NK-92 treated with Interleukin-12 subunit alpha and Interleukin-12 subunit beta, amount 100 ng/mL, for 24 hours (cell line): ENCODE measurements at places on chromosomes 4 and X.
A peak's percentile ranks its signal among the peaks of the same experiment; 100 is the strongest.

GRCh38 chr4:56655627-56656345 is 25.3 kb downstream of the HOPX start:
- peak; percentile 36 for DNase-seq

GRCh38 chr4:32789026-32789608 is 2068.9 kb downstream of the PCDH7 start:
- DNase-seq, result no peak

DNA sequence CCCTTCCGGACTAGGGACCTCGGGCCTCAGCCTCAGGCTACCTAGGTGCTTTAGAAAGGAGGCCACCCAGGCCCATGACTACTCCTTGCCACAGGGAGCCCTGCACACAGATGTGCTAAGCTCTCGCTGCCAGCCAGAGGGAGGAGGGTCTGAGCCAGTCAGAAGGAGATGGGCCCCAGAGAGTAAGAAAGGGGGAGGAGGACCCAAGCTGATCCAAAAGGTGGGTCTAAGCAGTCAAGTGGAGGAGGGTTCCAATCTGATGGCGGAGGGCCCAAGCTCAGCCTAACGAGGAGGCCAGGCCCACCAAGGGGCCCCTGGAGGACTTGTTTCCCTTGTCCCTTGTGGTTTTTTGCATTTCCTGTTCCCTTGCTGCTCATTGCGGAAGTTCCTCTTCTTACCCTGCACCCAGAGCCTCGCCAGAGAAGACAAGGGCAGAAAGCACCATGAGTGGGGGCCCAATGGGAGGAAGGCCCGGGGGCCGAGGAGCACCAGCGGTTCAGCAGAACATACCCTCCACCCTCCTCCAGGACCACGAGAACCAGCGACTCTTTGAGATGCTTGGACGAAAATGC is at the start of gene WAS:
WAS (plus strand) TSS at position 389 of the 572 bp plus-strand sequence; CDS start at position 444, 55 bp downstream.
- peak; percentile 13 for DNase-seq

- no peak for DNase-seq
These were observed 307.8 kb upstream of the GIMD1 start for GRCh38 chr4:106676173-106676921.

- DNase-seq, result no peak
These were observed 144.4 kb downstream of the AMMECR1 start for GRCh38 chrX:110173192-110174175.

DNA sequence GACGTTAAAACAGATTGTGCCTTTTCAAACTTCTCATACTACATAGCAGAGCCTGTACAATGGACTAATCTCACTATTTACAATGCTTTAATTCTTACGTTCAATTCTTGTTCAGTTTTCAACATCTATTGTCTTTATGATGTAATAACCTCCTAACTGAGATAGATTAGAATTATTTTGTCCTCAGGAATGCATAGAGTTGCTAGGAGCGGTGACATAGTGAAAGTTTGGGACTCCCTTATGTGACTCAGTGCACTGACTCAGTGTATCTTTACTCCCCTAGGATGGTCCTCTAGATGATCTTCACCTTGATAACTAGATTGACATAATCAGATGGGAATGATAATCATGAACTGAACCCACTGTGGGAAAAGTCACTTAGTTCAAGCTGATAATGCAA is 151.5 kb downstream of the VEGFC start:
- DNase-seq, result no peak

GRCh38 chr4:137345597-137345996 is 186.7 kb downstream of the PCDH18 start:
- no peak for DNase-seq

- DNase-seq, result no peak
These were observed 806 bp upstream of the CD99L2 start for GRCh38 chrX:150899191-150899757.

GRCh38 chr4:79454656-79455055 is 46.6 kb upstream of the GK2 start:
- DNase-seq, result no peak

GRCh38 chrX:119288890-119289393 is 52.9 kb downstream of the PGRMC1 start:
- no peak for DNase-seq

GRCh38 chrX:150694738-150695410 is 1.7 kb downstream of the MTMR1 start:
- no peak for DNase-seq

DNA sequence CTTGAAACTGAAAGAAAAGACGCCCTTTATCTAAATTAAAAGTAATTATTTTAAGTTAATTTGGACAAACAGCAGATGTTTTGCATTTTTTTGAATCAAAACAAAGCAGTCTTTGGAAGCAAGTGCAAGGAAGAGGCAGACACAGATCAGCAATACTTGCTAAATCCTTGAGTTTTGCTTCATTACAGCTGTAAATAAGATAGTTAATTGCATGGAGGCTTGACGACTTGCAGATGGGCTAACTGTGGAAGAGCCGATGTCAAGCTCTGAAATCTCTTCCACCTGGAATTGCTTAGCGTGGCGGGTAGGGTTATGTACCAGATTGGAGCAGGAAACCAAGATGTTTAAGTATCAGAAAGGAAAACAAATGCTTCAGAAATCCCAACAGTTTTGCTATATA is 148.8 kb downstream of the POLA1 start:
- no peak for DNase-seq

DNA sequence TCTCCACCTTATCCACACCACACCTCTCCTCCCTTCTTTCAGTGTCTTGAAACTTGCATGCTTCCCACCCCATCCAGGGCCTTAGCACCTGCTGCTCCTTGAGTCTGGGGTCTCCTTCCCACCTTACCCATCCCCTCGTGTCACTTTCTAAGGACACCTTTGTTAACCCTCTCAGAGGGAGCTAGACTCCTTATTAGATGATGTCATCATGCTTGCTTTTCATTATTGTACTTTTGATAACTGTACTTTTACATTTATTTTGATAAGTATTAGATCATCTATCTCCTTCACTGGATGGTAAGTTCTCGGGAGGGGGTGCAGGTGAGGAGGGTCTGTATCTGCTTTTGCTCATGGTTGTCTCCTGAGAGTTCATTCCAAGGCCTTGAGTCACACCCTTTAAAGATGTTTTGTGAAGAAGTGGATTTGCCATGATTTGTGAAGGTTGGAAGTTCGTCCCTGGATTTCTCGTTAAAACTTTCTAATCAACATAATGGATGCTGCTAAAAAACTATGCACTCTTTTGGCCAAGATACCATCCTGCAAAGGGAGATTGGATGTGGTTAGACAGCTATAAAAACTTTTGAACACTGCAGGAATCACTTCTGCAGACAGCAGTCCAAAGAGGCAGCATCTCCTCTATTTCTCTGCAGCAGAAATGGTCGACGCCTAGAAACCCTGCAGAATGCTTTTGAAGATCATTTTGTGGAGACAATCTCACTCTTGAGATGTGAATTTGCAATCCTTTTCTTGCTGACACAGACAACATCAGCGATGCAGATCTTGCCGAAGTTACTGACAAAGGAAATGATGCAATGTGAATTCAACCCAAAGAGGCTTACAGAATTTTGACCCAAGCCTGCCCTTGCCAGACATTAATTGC is 69.6 kb downstream of the ENPP6 start:
- no peak for DNase-seq

- no peak for DNase-seq
These were observed 434.2 kb upstream of the AMOT start for GRCh38 chrX:113274791-113275190.

- DNase-seq, result no peak
These were observed 1020.5 kb upstream of the AGA start for GRCh38 chr4:178462710-178463109.

- DNase-seq, result no peak
These were observed 310.9 kb upstream of the MAOA start for GRCh38 chrX:43345166-43345565.

- no peak for DNase-seq
These were observed 42.4 kb downstream of the KIAA0232 start for GRCh38 chr4:6824772-6825402.

DNA sequence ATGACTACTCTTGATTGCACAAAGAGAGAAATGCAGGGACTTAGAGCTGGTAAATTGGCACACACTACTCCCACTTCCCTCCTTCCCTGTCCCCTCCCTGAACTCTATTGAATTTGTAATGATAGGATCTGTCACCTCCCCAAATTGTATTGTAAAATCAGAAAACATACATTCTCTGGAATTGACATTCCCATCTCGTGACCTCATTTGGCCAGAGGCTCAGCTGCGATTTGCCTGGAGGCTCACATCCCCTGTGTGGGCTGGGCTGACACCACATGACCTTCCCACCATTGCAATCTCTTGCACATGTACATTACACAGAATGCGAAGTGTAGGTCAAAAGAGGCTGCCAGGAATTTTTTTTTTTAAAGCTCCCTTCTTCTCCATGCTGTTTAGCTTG is 172.1 kb downstream of the MID1IP1 start:
- DNase-seq, result no peak

GRCh38 chr4:16092682-16093319 is 9.0 kb upstream of the PROM1 start:
- DNase-seq, result no peak

DNA sequence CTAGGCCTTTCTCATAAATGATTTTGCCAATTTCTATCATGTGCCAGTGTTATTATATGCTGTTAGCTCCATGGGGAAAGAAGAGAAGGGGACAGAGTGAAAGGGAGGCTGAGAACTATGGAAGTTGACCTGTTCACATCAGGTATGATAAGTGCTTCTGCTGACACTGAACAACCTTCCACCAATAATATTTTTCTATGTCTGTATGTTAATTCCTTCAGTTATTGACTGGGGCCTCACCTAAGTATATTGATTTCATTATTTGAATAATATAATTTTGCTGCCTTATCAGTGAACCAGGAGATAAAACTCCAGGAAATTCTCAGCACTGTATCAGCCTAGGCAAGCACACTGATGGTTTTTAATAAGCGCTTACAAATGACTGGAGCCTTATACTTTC is 262.8 kb downstream of the SNCA start:
- DNase-seq, result no peak

GRCh38 chr4:70059149-70059548 is 8.9 kb downstream of the HTN1 start:
- no peak for DNase-seq

GRCh38 chrX:3271183-3271833 is 75.1 kb downstream of the MXRA5 start:
- DNase-seq, result no peak

DNA sequence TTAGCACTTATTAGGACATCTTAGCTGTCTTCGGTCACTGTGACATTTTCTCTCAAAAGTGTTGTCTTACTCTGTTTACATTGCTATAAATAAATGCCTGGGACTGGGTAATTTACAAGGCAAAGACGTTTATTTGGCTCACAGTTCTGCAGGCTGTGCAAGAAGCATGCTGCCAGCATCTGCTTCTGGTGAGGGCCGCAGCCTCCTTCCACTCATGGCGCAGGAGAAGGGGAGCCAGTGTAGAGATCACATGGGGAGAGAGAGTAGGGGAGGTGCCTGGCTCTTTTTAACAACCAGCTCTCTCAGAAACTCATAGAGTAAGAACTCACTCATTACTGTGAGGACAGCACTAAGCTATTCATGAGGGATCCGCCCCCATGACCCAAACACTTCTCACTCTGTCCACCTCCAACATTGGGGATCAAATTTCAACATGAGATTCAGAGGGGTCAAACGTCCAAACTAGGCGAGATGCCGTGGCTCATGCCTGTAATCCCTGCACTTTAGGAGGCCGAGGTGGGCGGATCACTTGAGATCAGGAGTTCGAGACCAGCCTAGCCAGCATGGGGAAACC is 43.5 kb upstream of the HERC6 start:
- no peak for DNase-seq

GRCh38 chr4:3106339-3107186 is 32.1 kb downstream of the HTT start:
- peak; percentile 70 for DNase-seq

- no peak for DNase-seq
These were observed 60.6 kb downstream of the SNX25 start for GRCh38 chr4:185270037-185270436.

DNA sequence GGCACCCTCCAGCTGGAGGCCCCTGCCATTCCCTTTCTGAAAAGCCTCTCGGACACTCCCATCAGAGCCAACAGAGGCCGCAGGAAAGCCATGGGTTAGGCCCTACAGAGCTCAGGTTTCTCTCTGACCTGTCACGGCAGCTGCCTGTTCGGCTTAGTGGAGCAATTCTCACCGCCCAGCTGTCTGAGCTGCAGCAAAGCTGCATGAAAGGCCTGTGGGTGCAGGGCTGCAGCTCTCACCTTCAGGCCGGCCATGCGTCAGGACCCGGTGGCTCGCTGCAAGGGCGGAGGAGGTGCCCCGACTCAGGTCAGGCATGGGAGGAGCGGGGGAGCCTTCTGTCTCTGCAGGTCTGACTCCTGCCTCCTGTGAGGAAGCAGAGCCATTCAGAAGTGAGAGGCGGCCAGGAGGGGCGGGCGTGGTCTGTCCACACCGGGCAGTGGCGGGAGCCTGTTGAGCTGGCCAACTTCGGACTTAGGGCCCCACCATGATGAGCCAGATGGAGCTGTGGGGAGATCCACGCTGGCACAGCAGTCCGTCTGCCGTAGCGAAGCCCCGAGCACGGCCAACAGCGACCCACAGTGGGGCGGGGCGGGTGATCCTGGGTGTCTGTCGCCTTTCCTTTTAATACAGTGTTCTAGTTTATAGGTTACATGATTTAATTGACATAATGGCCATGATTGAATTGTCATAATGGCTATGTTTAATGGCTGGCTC is 23.4 kb downstream of the PDE6B start:
- no peak for DNase-seq

GRCh38 chr4:48603366-48604003 is 113.4 kb downstream of the ZAR1 start:
- DNase-seq, result no peak
